ENCODE measurements at places on chromosomes 11 and 22. TPM values are rescaled to one million over a fixed set of nuclear protein-coding genes. Genes with fewer than 3 reads are reported as not detected.

DMC1 gene
- 3.5 TPM for total RNA-seq

C11orf42 gene
- not detected for total RNA-seq

CDKN1C gene
- 25.3 TPM for total RNA-seq

DNA sequence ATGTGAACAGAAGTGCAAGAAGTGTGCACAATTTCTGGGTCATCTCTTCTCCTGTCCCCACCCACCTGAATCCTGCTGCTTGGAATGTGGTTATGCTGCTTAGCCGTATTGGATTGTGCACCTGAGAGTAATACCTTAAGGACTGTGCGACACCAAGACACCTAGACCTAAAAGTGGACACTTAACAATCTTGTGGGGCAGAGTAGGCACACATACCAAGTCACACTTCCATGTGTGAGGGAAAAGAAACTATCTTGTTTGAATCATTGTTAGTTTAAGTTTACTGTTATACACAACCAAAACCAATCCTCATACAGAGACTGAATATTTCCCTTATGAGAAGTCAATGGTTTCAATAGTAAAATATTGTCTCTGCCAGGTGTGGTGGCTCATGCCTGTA, 93.7 kb downstream of the CCDC83 start:
- DNase-seq: no peak

DNA sequence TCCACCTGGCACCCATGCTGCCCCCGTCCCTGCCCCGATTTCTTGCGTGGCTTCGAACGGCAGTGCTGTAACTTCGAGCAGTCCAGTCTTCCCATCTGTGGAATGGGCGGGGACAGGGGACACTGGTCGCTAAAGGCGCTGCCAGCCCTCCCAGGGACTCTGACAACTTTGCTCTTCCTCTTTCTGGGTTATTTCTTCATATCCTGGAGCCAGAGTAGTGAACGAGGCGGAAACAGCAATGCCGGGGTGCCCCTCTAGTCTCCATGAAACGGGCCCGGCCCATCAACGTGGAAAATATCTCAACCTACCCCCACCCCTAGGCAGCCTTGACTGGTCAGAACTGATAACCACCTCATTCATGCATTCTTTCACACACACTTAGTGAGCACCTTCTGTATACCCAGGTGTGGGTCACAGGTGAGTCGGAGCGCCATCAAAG, 42.8 kb downstream of the TRIOBP start:
- no peak for DNase-seq

DNA sequence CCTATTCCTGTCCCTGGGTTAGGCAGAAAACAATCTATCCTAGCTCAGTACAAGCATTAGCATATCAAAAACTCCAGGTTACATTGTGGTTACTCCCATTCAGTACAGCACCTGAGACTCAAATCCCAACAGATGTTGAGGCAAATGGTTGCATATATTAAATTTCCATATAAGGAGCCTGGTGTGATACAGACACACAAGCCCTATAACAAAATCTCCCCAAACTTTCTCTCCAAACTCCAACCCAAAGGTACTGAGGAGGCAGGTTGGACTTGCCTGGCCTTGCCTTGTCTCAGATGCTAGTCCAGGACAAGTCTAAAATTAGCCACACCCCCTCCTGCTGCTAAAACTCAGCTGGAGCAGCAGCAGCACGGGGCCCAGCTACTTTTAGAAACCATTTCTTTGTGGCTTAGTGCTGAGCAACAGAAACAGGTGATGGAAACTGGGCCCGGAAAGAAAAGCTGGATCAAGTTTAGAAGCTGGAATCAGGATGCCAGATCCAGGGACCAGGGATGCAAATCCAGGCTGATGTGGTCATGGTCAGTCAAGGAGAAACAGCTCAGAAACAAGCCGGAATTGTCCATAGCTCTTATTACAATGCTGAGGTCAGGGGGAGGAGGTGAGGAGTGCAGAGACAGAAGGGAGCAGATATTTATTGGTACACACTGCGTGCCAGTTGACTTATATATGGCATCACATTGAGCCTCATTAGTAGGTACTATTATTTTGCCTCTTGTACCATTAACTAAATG, 73.7 kb upstream of the AMOTL1 start:
- DNase-seq: no peak

DNA sequence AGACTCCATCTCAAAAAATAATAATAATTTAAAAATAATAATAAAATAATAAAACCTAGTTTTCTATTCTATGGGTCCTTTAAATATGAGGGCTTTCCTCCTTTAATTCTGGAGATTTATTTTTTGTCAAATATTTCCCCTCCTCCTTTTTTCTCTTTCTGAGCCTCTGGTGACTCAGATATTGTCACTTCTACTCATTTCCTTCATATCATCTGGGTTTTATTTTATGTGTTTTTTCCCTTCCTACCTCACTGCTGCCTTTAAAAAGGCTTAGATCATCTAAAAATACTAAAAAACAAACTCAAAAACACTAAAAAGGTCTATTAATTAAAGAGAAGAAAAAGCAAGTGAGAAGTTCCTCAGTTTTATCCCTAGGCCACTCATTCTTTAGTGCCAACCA, 138.9 kb downstream of the SPON1 start:
- no peak for DNase-seq

DNA sequence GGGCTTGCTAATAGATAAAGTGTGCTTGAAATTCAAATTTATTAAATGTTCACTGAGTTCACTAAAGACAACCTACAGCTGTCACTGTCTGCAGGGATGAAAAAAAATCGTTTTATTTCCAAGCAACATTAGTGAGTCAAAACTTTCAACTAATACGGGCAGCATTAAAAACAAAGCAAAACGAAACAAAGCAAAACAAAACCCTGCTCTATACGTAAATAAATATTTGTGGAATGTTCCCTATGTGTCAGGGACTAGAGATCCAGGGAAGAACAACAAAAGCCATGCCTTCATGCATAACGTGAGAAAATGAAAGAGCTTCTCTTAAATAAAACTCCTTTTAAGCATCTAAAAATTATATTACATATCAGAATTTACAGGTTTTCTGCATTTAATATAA, 553 bp downstream of the NAALAD2 start:
- no peak for DNase-seq

DNA sequence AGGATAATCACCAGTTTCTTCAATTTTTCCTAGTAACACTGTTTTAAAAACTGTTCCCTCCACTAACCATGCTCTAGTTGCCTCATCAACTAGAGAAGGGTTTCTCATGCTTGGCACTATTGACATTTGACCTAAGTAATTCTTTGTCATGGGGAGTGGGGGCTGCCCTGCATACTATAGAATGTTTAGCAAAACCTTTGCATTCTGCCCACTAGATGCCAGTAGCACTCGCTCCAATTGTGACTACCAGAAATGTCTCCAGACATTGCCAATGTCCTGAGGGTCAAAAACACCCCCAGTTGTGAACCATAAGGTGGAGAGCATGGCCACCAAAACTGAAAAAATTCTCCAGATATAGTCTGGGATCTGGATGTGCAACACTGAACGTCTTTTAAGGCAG, 27.6 kb upstream of the BMAL1 start:
- DNase-seq: no peak

DNA sequence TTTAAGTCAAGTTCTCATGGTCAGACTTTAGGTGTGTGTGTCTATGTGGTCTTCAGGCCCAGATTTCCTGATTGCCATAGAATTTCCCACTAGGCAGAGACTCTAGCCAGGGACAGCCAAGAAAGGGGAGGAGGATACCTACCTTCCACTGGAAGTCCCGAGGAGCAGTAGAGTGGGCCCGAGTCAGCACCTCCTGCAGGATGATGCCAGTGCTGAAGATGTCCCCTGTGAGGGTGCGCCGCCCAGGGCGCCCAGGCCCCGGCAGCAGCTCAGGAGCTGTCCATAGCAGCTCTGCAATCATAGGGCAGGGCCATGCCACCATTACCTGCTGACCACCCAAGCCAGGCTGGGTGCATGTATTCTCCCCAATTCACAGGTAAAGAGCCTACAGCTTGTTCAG, 41.6 kb upstream of the LRRC32 start:
- no peak for DNase-seq

- no peak for DNase-seq
These were observed 20.1 kb upstream of the MRGPRX2 start for GRCh38 chr11:19080579-19080993.

DNA sequence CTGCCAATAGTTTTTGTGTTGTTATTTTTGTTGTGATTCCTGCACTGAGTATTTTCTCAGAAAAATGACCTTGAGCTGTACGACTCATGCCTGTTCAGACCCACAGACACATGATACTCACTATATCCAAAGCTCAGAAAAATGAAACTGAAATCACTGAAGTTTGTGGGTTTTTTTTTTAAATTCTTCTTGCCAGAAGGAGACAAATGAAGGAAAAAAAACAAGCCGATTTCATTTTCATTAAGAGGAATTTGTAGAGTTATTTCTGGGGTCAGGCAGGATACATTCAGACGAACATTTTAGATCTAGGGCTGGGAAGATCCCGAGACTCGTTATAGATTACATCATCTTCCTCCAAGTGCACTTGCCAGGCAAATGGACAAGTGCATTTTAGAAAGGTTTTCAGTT, 60.4 kb downstream of the BMAL1 start:
- no peak for DNase-seq

DNA sequence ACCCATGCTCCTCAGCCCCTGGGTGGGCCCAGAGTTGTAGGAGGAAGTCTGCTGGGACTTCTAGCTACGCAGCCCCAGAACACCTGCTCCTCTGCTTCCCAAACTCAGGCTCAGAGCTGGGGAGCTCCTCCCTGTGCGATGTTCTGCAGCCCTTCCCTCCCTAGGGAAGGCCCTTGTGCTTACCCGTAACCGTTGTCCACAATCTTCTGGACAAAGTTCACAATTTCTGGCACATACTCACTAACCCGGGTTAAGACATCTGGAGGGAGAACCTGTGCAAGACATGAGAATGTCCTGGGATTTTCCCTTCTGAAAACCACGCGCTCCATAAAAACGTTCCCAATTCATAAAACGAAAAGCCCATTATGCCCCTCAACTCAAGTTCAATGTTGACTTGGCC, 28.4 kb downstream of the CARS1 start:
- DNase-seq: no peak

DNA sequence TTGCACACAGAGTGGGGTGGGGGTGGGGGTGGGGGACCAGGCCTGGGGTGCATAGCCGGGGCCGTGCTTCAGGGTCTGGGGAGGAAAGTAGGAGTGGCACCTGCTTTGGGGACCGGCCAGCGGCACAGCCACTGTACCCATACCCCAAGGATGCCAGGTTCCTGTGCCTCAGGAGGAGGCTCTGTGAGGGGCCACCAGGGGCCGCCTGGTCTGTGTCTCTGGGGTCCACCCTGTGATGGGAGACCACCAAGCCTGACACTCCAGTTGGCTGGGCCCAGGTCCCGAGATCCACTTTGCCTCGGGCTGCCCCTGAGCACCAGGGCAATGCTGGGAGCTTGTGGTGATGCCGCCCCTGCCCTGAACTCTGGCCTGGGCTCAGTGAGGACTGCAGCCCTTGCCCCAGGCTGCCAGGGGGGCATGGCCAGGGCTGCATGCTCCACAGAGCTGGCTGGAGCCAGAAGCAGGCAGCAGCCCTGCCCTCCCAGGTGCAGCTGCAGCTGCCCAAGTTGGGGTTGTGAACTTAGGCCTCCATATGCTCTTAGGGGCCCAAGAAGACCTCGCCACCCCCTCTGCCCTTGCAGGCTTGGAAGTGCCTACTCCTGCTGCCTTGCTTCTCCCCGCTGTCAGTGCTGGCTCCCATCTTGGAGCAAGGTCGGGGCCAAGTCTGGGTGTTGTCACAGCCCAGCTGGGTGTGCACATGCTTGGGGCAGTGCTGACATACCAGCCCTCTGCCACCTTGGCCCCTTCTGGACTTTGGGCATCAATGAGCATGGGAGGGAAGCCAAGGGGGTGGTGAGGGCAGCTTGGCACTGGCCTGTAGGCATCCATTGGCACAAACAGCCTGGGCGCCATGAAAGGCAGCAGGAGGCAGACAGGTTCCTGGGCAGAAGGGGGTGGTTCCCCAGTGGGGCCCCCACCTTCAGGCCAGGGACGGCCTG, 123.3 kb upstream of the THY1 start:
- no peak for DNase-seq

GRCh38 chr11:118705111-118705741, 25.8 kb upstream of the TREH start:
- DNase-seq: no peak

DNA sequence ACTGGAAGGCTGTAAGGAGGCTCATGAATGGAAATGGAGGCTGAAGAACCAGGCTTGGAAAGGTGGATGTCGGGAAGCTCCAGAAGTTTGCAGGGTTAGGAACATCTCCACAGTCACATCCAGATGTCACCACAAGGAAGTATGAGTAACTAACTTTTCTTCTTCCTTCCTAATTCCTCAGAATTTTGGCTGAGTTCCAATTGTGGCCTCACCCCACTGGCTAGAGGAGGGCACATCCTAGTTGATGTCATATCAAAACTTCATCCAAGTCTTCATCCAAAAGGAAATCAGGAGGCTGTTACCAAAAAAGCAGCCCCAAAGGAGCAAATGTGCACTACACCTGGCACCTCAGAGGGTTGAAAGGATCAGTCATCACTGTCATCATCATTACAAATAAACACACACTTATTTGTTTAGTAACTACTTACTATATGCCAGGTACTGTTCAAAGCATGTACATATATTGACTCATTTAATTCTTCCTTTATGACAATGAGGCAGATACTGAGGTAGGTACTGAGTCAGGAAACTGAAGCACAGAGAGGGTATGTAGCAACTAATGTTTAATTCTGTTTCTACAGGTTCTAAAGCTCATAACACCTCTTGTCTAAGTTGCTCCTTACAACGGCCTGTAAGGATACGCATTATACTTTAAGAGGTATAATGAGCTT, 7.3 kb upstream of the PTPN5 start:
- DNase-seq: no peak

DNA sequence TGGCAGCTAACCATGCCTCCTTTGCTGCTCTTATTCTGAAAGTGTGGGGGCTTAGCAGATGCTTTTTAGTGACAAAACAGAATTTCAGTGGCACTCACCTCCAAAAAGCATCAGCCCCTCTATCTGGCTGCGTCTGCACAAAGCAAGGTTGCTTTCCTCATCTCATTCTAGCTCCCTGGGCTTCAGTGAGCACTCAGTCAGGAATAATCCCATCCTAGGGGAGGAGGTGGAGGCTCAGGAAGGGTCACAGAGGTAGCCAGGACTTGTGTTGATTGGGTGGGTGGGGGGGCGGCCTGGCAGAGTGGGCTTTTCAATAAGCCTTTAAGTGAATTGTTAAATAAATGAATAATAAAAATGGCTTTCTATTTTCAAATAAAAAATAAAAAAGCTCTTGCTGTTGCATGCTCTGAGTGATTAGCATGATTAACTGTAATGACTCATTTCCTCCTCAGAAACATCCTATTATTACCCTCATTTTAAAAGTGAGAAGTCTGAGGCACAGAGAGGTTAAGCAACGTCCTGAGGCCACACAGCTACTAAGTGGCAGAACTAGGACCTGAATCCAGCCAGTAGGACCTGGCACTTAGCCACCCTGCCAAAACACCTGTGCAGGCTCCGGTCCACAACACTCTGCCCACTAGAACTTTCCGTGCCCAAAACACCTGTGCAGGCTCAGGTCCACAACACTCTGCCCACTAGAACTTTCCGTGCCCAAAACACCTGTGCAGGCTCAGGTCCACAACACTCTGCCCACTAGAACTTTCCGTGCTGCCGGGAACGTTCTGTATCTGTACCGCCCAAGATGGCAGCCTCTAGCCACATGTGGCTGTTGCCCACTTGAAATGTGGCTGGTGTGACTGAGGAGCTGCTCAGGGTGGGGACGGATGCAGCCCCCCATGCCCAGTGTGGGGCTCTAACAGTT, 5.5 kb downstream of the B3GAT1 start:
- DNase-seq: no peak
